Caco-2 (cell line): ENCODE measurements at places on chromosomes 3 and 15.

DNA sequence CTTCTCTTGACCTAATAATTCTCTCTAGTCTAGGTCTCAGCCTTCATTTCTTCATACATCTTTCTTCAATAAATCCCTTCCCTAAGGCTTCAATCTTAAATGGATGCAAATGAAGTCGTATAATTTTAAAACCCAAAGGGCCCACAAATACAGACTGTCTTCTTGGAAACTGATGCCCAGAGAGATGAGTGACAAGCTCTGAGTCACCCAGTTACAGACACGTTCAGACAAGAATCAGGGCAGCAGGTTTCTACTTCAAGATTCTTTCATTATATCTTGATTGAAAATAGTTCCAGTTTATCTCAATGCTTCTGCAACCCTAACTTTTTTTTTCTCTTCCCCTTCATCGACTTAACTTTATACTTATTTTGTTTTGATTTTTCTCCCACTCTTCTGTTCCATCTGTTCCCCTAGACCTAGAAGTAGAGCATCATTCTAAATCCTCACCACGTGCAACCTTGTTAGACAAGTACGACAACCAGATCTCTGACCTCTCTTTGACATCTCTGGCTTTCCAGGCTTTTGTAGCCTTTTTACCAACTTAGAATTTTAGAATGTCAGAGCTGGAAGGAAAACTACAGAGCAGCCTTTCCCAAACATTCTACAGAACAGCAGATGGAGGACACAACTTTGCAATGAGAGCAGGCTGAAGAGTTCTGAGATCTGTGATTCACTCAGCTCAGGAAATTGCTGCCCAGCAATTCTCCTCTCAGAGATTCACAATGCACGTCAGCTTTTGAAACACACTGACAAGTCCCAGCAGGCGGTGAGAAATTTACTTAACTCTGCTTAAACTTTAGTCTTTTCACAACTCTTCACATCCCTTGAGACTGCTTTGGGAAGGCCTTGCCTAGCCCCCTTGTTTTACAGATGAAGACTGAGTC lies 25.3 kb downstream of the NCEH1 start:
- no peak overlapping the region for H3K4me3 ChIP-seq
- H3K4me1 ChIP-seq, result 0 out of 2 replicates have a peak, but pooled peaks cover 10% of the 10 kb centered on the region
- no peak for DNase-seq
- no peaks in the 10 kb centered on the region for H3K36me3 ChIP-seq
- no peak overlapping the region for H3K27ac ChIP-seq

GRCh38 chr3:29754346-29754745 lies 473.5 kb downstream of the RBMS3 start:
- H3K27me3 ChIP-seq, result no peaks in the 10 kb centered on the region
- peaks cover 5% of the 10 kb centered on the region; the same call in 1 of the 2 replicates for H3K4me1 ChIP-seq
- H3K4me3 ChIP-seq, result no peak overlapping the region
- H3K36me3 ChIP-seq, result no peaks in the 10 kb centered on the region
- no peak overlapping the region for H3K27ac ChIP-seq
- no peak for DNase-seq

DNA sequence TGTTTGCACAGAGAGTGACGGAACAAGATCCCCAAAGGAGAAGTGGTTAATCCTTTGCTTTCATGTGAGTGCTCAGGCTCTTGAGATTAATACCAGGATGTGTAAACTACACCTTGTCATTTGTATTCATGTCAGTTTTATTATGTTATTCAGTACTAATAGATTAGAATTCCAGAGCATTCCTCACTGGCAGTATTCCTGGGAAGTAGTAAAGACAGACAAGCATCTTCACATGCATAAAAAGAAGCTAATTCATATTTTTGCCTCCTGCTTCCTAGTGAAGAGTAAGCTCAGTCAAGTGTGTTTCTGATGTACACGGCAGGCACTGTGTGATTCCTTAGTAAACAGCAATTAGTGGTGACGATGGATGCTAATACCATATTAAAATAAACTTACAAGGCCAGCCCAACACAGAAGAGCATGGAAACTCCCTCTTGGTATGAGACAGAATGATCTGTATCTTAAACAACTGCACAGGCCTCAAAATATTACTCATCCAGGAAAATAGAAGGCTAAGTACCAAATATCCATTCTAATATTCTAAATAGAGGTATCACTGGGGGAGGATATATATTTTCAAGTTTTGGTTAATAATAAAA lies 336.8 kb upstream of the MCTP2 start:
- no peaks in the 10 kb centered on the region; the same call in 1 of the 2 replicates for H3K27me3 ChIP-seq
- no peak overlapping the region for H3K4me3 ChIP-seq
- no peaks in the 10 kb centered on the region for H3K36me3 ChIP-seq

GRCh38 chr3:50447290-50447840 lies 56.1 kb downstream of the CACNA2D2 start:
- H3K27me3 ChIP-seq, result no peaks in the 10 kb centered on the region
- no peak overlapping the region for H3K27ac ChIP-seq
- no peak overlapping the region for H3K4me3 ChIP-seq
- H3K4me1 ChIP-seq, result peaks cover 7% of the 10 kb centered on the region; the same call in 1 of the 2 replicates
- DNase-seq, result no peak

GRCh38 chr3:127792541-127793292 lies 29.6 kb downstream of the MGLL start:
- no peaks in the 10 kb centered on the region for H3K27me3 ChIP-seq
- no peak overlapping the region for H3K4me3 ChIP-seq
- DNase-seq, result no peak
- H3K4me1 ChIP-seq, result peaks cover 26% of the 10 kb centered on the region
- no peaks in the 10 kb centered on the region for H3K36me3 ChIP-seq

DNA sequence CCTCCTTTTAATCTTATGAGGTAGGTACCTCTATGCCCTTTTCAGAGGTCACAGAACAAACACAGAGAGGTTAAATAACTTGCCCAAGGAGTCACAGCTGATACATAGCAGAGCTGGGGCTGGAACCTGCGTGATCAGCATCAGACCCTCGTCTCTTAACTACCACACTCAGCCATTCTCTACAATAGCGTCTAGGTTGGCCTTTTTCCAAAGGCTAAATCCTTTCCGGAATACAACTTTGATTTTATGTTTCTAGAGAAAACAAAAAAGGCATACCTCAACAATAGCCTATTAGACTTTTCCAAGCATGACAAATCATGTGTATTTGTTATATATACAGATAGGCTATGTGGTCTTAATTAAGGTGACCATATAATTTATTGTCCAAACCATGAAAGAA lies 187.2 kb downstream of the RORA start:
- DNase-seq, result no peak
- H3K27me3 ChIP-seq, result no peaks in the 10 kb centered on the region
- H3K36me3 ChIP-seq, result no peaks in the 10 kb centered on the region
- H3K27ac ChIP-seq, result no peak overlapping the region

GRCh38 chr3:147361454-147362420 lies 44.6 kb downstream of the ZIC4 start:
- peak; percentile 65 for DNase-seq
- no peaks in the 10 kb centered on the region for H3K4me1 ChIP-seq
- no peaks in the 10 kb centered on the region for H3K36me3 ChIP-seq
- H3K4me3 ChIP-seq, result no peak overlapping the region
- H3K27ac ChIP-seq, result no peak overlapping the region

- H3K27ac ChIP-seq, result no peak overlapping the region
- no peak for DNase-seq
- H3K27me3 ChIP-seq, result no peaks in the 10 kb centered on the region
These were observed 136.4 kb downstream of the ABI3BP start for GRCh38 chr3:100856821-100857220.

DNA sequence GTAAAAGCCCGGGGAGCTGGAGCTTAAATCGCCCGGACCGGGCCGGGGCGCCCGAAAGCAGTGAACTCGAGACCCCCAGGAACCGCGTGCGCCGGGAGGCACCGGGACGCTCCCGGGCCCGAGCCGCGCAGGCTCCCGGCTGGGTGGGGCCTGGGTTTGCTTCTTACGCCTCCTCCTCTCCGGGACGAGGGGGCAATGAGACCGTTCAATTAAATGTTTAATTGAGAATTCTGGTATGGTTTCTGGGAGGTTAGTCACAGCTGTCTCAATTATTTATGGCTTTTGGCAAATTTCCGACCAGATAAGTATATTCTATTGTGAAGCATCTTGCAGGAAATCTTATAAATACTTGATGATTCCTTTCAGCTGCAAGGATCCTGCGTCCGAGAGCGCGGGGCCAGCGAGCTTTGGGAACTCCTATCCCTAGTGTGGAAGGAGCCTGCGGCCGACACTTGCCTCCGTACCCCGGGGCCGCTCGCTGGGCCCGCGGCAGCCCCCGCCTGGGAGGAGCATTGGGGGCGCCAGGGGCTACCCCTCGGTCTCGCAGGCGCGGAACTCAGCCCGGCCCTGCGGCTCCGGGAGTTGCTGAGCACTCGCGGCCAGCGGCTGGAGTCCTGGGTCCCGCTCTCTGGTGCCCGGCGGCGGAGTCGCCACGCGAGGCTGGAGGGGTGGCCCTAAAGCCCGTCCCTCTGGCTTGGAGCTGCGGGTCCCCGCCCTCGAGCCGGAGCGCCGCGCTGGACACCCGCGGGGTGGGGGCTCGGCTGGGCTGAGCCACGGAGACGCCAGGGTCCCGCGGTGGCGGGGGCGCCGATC lies 10.3 kb downstream of the ISL2 start:
- peak overlapping the region; percentile 75 for H3K4me3 ChIP-seq
- DNase-seq, result peak; percentile 50
- H3K27ac ChIP-seq, result peak overlapping the region; percentile 87
- no peaks in the 10 kb centered on the region for H3K36me3 ChIP-seq
- H3K4me1 ChIP-seq, result peaks cover 12% of the 10 kb centered on the region

DNA sequence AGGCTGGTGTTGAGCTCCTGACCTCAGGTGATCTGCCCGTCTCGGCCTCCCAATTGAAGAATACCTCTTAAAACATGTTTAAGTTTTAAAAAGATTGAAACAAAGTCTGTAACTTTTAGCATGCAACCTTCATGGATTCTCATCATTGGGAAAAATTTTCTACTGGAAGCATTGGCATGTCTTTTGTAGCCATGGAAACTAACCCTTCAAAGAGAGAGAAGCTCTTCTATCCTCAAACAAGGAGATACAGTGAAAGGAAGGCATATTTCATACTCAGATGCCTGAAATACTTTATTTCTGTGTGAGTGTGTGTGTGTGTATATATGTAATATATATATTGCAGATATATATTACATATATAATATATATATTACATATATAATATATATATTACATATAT lies 154.9 kb downstream of the CHDH start:
- no peak for DNase-seq
- H3K36me3 ChIP-seq, result no peaks in the 10 kb centered on the region
- no peak overlapping the region for H3K27ac ChIP-seq
- H3K4me1 ChIP-seq, result peaks cover 9% of the 10 kb centered on the region
- H3K27me3 ChIP-seq, result no peaks in the 10 kb centered on the region
- no peak overlapping the region for H3K4me3 ChIP-seq

DNA sequence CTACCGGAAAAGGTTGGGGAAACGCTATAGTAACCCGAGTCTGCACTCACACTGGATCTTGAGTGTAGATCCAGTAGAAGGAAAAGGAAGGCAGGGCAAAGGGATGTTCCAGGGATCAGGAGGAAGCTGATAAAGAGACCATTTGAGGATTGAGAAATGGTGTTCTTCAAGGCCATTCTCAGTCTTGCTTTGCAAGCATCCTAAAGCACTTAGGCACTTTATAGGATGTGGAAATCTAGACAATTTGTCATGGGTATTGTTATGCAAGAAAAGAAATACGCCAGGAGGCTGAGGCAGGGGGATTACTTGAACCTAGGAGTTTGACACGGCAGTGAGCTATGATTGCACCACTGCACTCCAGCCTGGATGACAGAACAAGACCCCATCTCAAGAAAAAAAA lies 13.2 kb upstream of the SCAMP5 start:
- no peaks in the 10 kb centered on the region for H3K27me3 ChIP-seq
- H3K27ac ChIP-seq, result no peak overlapping the region
- no peak overlapping the region for H3K4me3 ChIP-seq
- no peaks in the 10 kb centered on the region for H3K36me3 ChIP-seq
- no peak for DNase-seq
- no peaks in the 10 kb centered on the region for H3K4me1 ChIP-seq

GRCh38 chr3:64152086-64152485 lies 73.2 kb downstream of the PRICKLE2 start:
- no peaks in the 10 kb centered on the region for H3K27me3 ChIP-seq
- peaks cover 8% of the 10 kb centered on the region for H3K4me1 ChIP-seq
- no peaks in the 10 kb centered on the region for H3K36me3 ChIP-seq
- no peak for DNase-seq
- no peak overlapping the region for H3K4me3 ChIP-seq

GRCh38 chr3:188271226-188271914 lies 117.4 kb downstream of the LPP start:
- H3K27me3 ChIP-seq, result no peaks in the 10 kb centered on the region
- peaks cover 1% of the 10 kb centered on the region; the same call in 1 of the 2 replicates for H3K36me3 ChIP-seq
- peaks cover 73% of the 10 kb centered on the region for H3K4me1 ChIP-seq
- H3K27ac ChIP-seq, result peak overlapping the region; percentile 77

- no peak overlapping the region for H3K4me3 ChIP-seq
- no peak for DNase-seq
- no peaks in the 10 kb centered on the region for H3K36me3 ChIP-seq
These were observed 199.8 kb upstream of the RGMA start for GRCh38 chr15:93288728-93289294.

GRCh38 chr3:158672215-158673176 lies at the start of gene LXN:
LXN (minus strand) TSS chr3:158672648; CDS start chr3:158672478, 170 bp downstream.
- no peaks in the 10 kb centered on the region for H3K4me1 ChIP-seq
- peak; percentile 64 for DNase-seq
- no peak within 1 kb of the TSS for H3K27ac ChIP-seq
- no peaks in the 10 kb centered on the region for H3K36me3 ChIP-seq
- H3K4me3 ChIP-seq, result no peak within 1 kb of the TSS

GRCh38 chr15:40301467-40302179 lies 6.1 kb downstream of the PLCB2 start:
- no peak for DNase-seq
- H3K27ac ChIP-seq, result no peak overlapping the region
- H3K36me3 ChIP-seq, result no peaks in the 10 kb centered on the region
- no peak overlapping the region for H3K4me3 ChIP-seq

DNA sequence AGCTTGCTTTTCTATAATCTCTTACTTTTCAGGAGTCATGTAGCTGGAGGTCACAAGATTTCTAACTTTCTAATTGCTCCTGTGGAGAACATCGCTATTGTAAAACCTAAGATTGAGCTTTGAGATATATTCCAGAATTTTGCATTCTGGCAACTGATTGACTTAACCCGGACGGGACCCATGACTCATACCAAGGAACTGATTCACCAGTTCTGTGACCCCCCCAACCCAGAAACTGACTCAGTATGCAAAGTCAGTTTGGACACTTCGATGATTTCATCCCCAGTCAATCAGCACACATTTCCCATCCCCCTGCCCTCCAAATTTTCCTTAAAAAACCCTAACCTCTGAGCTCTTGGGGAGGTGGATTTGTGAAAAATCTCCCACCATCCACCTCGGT lies 396.5 kb upstream of the GBE1 start:
- H3K27ac ChIP-seq, result no peak overlapping the region
- no peak overlapping the region for H3K4me3 ChIP-seq
- DNase-seq, result no peak
- no peaks in the 10 kb centered on the region for H3K27me3 ChIP-seq
- no peaks in the 10 kb centered on the region for H3K4me1 ChIP-seq
- no peaks in the 10 kb centered on the region for H3K36me3 ChIP-seq

DNA sequence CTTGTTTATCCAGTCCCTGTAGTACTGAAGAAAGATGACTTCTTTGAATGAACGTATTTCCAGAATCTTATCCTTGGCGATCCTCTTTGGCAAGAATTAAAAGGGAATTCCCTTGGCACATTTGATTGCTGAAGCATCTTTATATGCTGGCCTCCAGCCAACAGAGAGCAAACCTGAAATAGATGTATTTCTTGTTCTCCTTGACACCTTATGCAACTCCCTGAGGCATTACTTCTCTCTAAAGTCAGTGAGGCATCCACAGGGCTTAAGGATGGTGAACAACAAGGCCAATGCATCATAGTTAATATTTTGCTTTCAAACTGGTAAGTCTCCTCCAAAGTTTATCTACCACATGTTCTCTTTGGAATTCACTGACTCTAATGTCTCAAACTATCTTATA lies 450.9 kb upstream of the THRB start:
- no peak overlapping the region for H3K4me3 ChIP-seq
- no peaks in the 10 kb centered on the region for H3K36me3 ChIP-seq
- H3K27me3 ChIP-seq, result no peaks in the 10 kb centered on the region; the same call in 1 of the 2 replicates
- no peaks in the 10 kb centered on the region for H3K4me1 ChIP-seq
- H3K27ac ChIP-seq, result no peak overlapping the region
- DNase-seq, result no peak
